ENCODE measurements at places on chromosomes 2 and 18. TPM values are rescaled to one million over a fixed set of nuclear protein-coding genes. Genes with fewer than 3 reads are reported as not detected.

Gene TDRD15
- 0.28 TPM for total RNA-seq

Gene GLI2
- total RNA-seq: 22.2 TPM

Gene PKDCC
- total RNA-seq: 181 TPM

Gene OSR1
- 20.7 TPM for total RNA-seq

Gene NDUFB3
- 129 TPM for total RNA-seq

Gene TCF4
- 123 TPM for total RNA-seq

Gene CMPK2
- total RNA-seq: 9.7 TPM

Gene ST6GAL2
- 2.6 TPM for total RNA-seq

Gene MYO3B
- not detected for total RNA-seq

Gene ATP6V1C2
- 0.61 TPM for total RNA-seq

Gene NTSR2
- not detected for total RNA-seq

Gene CNGA3
- total RNA-seq: not detected

Gene STAM2
- 41.7 TPM for total RNA-seq

Gene IL1RL1
- 1.7 TPM for total RNA-seq

Gene VSNL1
- total RNA-seq: 0.61 TPM

DNA sequence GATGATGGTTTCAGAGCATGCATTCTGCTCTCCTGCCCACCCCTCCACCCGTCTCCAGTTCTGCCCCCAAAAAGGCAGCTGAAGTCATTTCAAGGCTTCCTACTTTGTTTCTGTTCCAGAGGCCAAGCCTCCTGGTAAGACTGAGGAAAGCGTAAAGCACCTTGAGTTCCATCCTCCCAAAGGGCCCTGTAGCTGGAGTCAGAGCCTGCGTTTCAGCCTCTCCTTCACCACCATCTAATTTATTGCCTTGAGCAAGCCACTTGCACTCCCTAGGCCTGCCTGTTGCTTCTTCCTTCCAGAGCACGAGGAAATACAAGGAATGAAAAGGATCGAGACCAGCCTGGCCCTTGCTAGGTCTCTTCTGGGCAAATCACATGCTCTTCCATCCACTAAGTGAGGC is 244.2 kb upstream of the RAB12 start:
- no peak for DNase-seq

DNA sequence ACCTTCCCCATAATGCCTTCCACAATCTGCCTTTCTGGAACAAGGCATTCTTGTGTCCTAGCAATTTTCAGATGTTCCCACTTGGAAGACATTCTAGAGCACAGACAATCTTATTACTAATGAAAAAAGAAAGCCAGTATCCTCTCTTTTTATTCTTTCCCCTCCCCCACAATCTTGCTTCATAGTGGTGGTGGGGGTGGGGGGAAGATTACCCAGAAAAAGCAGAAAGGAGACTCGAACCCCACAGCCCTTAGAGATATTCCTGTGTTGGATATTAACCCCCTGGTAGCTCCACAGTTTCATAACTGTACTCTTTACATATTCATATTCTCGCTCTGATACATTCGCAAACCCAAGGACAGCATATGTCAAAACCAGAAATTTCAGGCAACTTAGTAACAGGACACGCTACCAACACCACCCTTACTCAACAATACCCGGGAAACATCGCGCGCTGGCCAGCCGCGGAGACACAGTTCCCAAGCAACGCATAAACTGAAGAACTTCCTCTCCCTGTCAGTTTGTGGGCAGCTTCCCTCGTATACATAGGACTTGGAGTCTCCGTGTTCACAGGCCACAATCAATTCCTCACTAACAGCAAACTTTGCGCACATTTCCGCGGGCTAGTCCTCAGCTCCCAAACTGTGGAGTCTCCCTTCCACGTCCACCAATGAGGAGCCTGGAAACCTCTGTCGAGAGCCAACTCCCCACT is 793 bp downstream of the NR4A2 start:
- peak; percentile 67 for DNase-seq

GRCh38 chr2:170332676-170333402 is 154.9 kb downstream of the MYO3B start:
- no peak for DNase-seq

GRCh38 chr18:77007251-77007650 is 125.3 kb downstream of the MBP start:
- DNase-seq: no peak

GRCh38 chr2:33436083-33436482 is 40.4 kb upstream of the RASGRP3 start:
- no peak for DNase-seq

DNA sequence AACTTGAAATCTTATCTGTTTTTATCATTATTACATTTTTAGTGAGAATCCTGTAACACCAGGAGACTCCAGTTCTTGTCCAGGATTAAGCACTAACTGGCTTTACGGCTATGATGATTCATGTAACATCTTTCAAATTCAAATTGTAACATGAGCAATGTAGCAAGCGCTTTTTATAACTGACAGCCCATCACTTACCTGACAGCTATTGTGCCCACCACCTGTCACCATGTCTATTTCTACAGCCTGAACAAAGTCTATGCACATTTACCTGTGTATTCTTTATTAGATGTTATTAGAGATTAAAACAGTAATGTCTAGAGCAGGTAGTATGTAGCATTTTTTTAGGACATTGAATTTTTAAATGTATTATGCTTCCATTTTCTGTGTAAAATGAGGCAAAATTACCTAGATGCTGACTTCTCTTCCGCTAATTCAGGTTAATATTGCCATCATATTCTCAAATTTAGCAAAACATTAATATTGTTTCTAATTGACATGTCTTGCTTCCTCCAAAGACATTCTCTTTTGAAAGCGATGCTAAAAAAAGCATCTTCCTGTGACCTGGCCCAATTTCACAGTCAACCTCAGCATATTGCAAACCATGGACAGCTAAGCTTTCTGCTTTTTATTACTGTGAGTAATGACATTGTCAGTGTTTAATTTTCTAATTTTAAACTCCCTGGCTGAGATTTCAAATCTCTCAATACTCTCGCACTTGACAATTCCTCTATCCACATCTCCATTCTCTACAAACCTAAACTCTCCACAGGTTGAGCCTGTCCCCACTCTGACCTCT is 37.8 kb downstream of the RIT2 start:
- no peak for DNase-seq

DNA sequence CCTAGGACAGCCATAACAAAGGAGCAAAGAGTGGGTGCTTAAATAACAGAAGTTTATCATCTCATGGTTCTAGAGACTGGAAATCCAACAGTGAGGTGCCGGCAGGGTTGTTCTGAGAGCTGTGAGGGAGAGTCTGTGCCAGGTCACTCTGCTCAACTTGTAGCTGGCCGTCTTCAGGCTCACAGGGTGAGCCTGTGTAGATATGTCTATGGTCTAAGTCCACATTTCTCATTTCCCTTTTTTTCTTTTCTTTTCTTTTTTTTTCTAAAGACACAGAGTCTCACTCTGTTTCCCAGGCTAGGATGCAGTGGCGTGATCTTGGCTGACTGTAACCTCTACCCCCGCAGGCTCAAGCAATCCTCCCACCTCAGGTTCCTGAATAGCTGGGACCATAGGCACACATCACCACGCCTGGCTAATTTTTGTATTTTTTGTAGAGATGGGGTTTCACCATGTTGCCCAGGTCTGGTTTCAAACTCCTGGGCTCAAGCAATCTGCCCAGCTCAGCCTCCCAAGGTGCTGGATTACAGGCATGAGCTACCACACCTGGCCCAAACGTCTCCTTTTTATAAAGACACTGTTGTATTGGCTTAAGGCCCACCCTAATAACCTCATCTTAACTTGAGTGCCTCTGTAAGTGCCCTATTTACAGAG is 142.2 kb downstream of the SP3 start:
- DNase-seq: no peak

- no peak for DNase-seq
Measured at GRCh38 chr2:88067189-88067588, 436 bp upstream of the SMYD1 start.

- DNase-seq: no peak
Measured at GRCh38 chr2:17592731-17593409, 52.4 kb downstream of the VSNL1 start.

DNA sequence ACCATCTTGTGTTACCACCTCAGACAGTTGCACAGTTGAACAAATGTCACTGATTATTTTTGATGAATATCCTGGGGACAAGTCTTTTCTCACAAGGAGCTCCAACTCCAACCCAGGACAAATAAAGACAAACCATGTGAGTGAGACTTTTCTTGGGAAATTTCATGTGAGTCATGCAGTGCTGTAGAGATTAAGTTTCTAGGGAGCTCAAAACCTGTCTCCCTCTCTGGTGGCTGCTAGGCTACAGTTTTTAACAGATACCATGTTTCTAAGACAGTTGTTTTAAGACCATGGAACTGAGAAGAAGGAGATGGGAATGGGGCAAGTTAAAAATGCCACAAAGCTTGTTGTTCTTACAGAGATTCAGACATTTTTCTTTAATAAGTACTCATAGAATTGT is 255.5 kb downstream of the RIT2 start:
- no peak for DNase-seq

- no peak for DNase-seq
Measured at GRCh38 chr2:223625652-223626051, 23.5 kb upstream of the SCG2 start.

DNA sequence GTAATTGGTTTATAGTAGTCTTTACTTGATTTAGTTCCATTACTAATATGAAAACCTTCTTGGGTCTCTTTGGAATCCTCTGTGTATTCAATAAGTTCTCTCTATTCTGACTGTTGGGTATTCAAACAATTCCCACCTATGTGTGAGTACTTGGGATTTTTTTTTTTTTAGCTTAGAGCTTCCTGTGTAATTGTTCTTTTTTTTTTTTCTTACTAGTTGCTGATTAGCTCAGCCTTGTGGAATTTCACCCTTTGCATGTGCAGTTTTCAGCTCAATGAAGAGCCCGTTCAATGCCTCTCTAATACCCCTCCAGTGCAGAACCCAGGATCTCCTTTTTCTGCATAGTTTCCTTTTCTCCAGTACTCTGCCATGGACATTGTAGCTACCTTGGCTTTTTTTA is 339.1 kb upstream of the GALNT5 start:
- DNase-seq: no peak

DNA sequence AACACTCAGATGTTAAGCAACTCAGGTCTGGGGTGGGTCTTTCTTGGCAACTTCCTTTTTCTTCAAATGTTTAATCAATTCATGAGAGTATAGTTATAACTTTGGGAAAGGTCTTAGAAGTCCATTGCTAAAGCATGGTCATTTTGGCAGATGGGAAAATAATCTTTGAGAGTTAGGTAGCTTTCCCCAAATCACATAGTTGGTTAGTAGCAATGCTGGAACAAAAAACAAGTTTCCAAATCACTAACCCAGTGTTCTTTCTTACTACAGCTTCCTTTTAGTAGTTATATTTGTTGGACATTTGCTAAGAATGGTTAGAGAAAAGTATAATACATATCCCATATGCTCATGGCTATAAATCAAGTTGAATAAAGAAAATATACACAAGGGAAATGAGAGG is 185.2 kb upstream of the SLC14A2 start:
- DNase-seq: no peak

- DNase-seq: peak; percentile 5
Measured at GRCh38 chr2:128405981-128406613, 87.4 kb upstream of the HS6ST1 start.

- DNase-seq: no peak
Measured at GRCh38 chr2:213846856-213847255, 562.6 kb downstream of the SPAG16 start.

- DNase-seq: no peak
Measured at GRCh38 chr2:143162123-143162837, 33.1 kb downstream of the ARHGAP15 start.

GRCh38 chr2:205988274-205988673 is 97.7 kb downstream of the INO80D start:
- DNase-seq: no peak

DNA sequence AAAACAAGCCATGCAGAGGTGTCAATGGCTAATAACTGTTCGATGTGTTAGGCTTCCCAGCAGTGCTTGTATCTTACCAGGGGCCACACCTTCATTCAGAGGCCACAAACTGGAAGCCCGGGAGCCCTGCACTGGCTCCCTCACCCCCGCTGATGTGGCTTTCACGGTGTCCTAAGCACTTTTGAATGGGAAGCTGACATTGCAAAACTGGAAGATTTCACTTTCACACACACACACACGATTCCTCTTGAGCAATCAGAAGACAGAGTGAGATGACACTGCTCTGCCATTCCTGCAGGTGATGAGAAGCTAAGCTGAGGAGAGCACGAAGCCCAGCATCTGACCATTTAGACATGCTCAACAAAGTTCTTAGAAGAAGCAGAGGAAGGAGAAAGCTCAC is 8.6 kb upstream of the ZNF407 start:
- no peak for DNase-seq

GRCh38 chr2:174011796-174012195 is 46.6 kb upstream of the SP3 start:
- DNase-seq: no peak

- DNase-seq: no peak
Measured at GRCh38 chr2:129729646-129730045, 249.8 kb upstream of the RAB6C start.

DNA sequence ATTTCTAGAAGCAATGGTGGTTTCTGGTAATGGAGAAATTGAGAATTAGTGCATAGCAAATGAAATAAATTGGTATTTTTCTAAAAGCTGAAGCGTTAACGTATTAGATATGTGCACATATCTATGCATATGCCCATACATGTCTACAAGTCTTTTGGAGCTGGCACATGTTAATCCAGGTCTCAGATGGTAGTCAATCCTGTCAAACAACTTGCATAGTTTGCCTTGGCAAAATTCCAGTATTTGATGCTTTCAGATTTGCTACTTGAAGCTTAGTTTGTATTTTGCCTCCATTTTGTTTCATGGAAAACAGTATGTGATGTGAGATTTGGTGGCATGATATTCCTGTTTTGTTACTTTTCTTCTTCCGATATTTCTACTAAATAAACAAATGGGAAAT is 304.6 kb downstream of the PARD3B start:
- no peak for DNase-seq

DNA sequence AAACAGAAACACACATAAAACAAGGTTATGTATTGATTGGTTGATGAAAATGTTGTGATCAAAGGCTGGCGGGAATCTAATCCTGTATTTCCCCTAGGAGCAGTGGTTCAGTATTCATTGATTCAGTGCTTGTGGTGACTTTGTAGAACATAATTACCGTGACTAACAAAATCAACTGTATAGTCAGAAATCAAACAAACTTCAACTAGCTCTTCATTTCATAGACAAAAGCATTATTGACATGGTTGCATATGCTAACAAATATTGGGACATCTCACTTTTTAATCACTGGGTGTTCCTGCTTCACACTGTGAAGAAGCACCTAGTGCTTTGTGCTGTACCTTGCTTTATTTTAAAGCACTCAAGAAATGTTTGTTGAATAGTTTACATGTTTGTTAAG is 41.4 kb downstream of the USP14 start:
- no peak for DNase-seq

Measured in uterus (tissue), 4 donors.